Muscle of leg (tissue), 16 donors: ENCODE measurements at places on chromosomes 2 and 18. TPM values are rescaled to one million over a fixed set of nuclear protein-coding genes. Genes with fewer than 3 reads are reported as not detected.

Gene TRIP12
- 144 TPM for polyA plus RNA-seq

Gene CD28
- polyA plus RNA-seq = 5.6 TPM

DNA sequence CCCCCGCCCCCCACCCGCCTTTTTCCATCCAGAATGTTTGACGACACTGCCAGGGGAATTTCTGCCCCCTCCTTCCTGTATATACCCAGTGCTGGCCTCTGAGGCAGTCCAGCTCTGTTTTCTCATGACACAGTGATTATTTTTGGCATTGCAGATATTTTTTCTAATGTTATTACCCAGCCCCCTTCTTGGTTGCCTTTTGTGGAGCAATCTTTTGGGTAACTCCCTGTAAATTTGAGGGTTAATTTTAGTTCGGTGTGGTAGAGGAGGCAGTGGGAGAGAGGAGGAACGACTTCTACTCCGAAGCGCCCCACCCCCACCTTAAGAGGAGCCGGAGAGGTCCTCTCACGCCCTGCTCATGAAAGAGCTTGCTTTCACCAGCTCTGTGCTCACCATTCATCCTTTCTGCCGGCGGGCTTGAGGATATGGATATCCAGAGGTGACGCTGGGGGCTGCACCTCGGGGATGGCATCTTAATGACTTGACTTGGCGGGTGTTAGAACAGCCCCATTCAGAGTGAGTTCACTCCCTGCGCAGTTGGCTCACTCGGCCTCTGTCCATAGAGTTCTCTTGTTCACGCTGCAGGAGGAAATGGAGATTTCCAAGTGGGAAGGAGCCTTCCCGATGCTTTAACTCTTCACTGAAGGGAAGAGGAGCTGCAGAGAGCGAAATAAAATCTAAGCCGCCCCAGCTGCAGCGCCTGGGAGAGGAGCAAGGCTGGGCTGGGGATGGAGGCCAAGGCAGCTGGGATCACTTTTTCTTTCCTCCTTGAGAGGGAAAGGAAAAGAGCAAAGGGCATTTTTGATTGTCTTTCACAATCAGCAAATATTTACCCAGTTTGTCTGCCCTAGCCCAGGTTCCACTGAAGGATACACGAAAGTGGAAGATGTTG, 38.4 kb downstream of the EPAS1 start:
- H3K27ac ChIP-seq = peak overlapping the region; percentile 96
- no peaks in the 10 kb centered on the region for H3K36me3 ChIP-seq
- H3K27me3 ChIP-seq = peaks cover 2% of the 10 kb centered on the region
- peaks cover 78% of the 10 kb centered on the region for H3K4me1 ChIP-seq
- DNase-seq = peak; percentile 96

- no peak overlapping the region for H3K4me3 ChIP-seq
- no peaks in the 10 kb centered on the region for H3K4me1 ChIP-seq
- H3K27ac ChIP-seq = no peak overlapping the region
These were observed 222.6 kb upstream of the CHAC2 start for GRCh38 chr2:53544871-53545558.

DNA sequence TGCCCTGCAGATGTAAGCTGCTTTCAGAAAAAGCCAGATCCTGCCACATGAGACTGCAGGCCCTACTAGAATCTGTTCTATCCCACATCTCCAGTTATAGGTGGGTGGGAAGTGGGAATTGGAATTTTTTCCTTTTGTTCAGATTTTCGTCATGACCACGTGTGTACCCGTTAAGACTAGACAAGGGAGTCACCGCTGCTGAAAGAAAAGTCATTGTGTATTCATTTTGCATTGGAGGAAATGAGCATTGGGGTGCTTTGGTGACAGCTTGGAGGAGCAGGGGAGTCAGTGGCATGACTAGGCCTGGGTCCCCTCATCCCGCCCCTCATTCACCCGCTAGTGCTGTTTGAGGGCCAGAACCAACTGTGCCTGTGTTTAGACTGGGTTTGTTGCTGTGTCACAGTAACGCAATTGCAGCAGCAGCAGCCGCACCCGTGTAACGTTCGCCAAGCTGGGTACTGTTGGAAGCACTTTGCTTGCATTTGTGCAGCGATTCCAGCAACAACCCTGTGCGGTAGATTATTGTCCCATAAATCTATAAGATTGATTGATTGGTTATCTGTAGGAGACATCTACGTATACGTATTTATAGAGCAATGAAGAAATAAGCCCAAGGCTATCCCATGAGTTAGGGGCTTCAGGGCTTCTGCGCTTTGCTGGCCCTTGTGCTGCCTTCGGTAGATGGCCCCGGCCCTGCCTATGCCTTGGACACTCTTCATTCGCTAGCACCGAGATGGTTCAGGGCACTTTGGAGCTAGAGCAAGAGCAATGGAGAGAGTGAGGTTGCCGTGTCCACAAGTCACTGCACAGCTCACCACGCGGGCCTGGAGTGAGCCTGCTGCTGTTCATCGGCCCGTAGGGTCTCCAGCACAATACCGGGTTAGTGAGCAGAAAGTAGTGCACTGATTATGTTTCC, 194.9 kb downstream of the AGAP1 start:
- no peaks in the 10 kb centered on the region for H3K27me3 ChIP-seq
- peaks cover 10% of the 10 kb centered on the region for H3K4me1 ChIP-seq
- no peak overlapping the region for H3K4me3 ChIP-seq
- no peaks in the 10 kb centered on the region for H3K36me3 ChIP-seq
- no peak overlapping the region for H3K27ac ChIP-seq

Gene FKBP1B
- polyA plus RNA-seq = 3.0 TPM

Gene TDRD15
- 0.53 TPM for polyA plus RNA-seq

Gene CCDC74B
- 1.0 TPM for polyA plus RNA-seq

Gene SCN2A
- 0.01 TPM for polyA plus RNA-seq

Gene SDC1
- polyA plus RNA-seq = 17.8 TPM

- peaks cover 2% of the 10 kb centered on the region for H3K27me3 ChIP-seq
- no peak overlapping the region for H3K4me3 ChIP-seq
- H3K27ac ChIP-seq = no peak overlapping the region
- no peaks in the 10 kb centered on the region for H3K36me3 ChIP-seq
- no peak for DNase-seq
These were observed 21.4 kb upstream of the C1QL2 start for GRCh38 chr2:119179991-119180390.

Gene ALPI
- polyA plus RNA-seq = not detected

GRCh38 chr2:112273349-112273748, 2.0 kb upstream of the ZC3H6 start:
- H3K27ac ChIP-seq = no peak overlapping the region
- DNase-seq = no peak
- no peak overlapping the region for H3K4me3 ChIP-seq
- H3K36me3 ChIP-seq = no peaks in the 10 kb centered on the region
- no peaks in the 10 kb centered on the region for H3K27me3 ChIP-seq

Gene GCG
- 12.2 TPM for polyA plus RNA-seq

Gene CPLX4
- not detected for polyA plus RNA-seq

GRCh38 chr2:5230855-5231254, 461.3 kb upstream of the SOX11 start:
- peaks cover 3% of the 10 kb centered on the region for H3K4me1 ChIP-seq
- no peaks in the 10 kb centered on the region for H3K27me3 ChIP-seq
- H3K27ac ChIP-seq = no peak overlapping the region

DNA sequence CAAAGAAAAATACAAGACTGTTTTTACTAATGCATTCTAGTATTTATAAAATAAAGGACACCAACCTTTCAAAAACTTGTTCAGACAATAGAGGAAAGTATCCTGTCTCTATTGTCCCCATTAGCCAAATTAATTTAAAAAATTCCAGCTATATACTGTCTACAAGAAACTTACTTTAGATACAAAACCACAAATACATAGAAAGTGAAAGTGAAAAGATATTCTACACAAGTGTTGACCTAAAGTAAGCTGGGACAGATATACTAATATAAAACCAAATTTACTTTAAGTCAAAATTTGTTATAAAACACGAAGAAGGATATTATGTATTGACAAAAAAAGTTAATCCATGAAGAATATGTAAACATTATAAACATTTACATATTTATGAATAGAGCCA, 893.3 kb upstream of the TMEFF2 start:
- no peaks in the 10 kb centered on the region for H3K27me3 ChIP-seq

GRCh38 chr2:39483534-39483933, 46.4 kb upstream of the MAP4K3 start:
- no peak overlapping the region for H3K4me3 ChIP-seq
- H3K27me3 ChIP-seq = no peaks in the 10 kb centered on the region
- no peaks in the 10 kb centered on the region for H3K36me3 ChIP-seq
- H3K27ac ChIP-seq = no peak overlapping the region

DNA sequence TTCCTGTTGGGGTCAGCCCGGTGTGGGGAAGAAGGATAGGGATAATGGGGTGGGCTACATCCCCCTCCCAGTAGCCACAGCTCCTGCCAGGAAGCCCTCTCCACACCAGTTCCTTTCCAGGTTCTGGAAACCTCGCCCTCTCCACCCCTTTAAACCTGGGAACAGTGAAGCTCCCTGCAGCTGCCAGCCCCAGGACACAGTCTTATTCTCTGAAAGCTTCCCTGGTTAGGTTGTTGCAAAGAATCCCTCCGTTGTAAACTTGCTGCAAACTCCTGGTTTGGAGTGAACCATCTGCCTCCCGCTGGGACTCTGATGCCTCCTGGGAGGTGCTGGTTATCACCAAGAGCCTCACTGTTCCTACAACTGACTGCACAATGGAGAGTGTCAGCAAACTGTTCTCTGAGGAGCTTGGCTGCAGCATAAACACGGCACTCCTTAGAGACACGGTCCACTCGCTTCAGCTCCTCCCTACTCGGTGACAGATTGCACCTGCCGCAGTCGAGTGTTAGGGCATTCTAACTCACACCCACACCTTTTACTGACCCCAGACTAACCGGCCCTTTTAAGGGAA, 261.8 kb upstream of the RAB6C start:
- peaks cover 5% of the 10 kb centered on the region for H3K4me1 ChIP-seq
- no peak overlapping the region for H3K4me3 ChIP-seq
- H3K27ac ChIP-seq = no peak overlapping the region
- no peak for DNase-seq
- no peaks in the 10 kb centered on the region for H3K36me3 ChIP-seq

GRCh38 chr18:10054366-10054765, 140.6 kb downstream of the VAPA start:
- H3K27me3 ChIP-seq = no peaks in the 10 kb centered on the region
- H3K4me1 ChIP-seq = peaks cover 37% of the 10 kb centered on the region
- no peak overlapping the region for H3K4me3 ChIP-seq
- no peak overlapping the region for H3K27ac ChIP-seq

GRCh38 chr2:238320648-238321281, 447 bp downstream of the TRAF3IP1 start:
- H3K27ac ChIP-seq = no peak overlapping the region
- DNase-seq = peak; percentile 16
- H3K27me3 ChIP-seq = peaks cover 3% of the 10 kb centered on the region
- peaks cover 8% of the 10 kb centered on the region for H3K36me3 ChIP-seq
- peak overlapping the region; percentile 49 for H3K4me3 ChIP-seq

Gene SH3RF3
- 4.7 TPM for polyA plus RNA-seq

Gene CYRIA
- polyA plus RNA-seq = 5.2 TPM

- no peak overlapping the region for H3K4me3 ChIP-seq
- H3K27ac ChIP-seq = no peak overlapping the region
- no peak for DNase-seq
- no peaks in the 10 kb centered on the region for H3K4me1 ChIP-seq
- no peaks in the 10 kb centered on the region for H3K36me3 ChIP-seq
- no peaks in the 10 kb centered on the region for H3K27me3 ChIP-seq
These were observed 418.3 kb upstream of the SPRED2 start for GRCh38 chr2:65850695-65851094.

Gene EPB41L3
- 122 TPM for polyA plus RNA-seq

Gene BOLL
- polyA plus RNA-seq = 1.4 TPM

Gene NGEF
- 0.66 TPM for polyA plus RNA-seq

Gene STAT1
- 30.3 TPM for polyA plus RNA-seq

Gene MLPH
- 2.3 TPM for polyA plus RNA-seq

- DNase-seq = no peak
- H3K4me1 ChIP-seq = no peaks in the 10 kb centered on the region
- H3K27me3 ChIP-seq = no peaks in the 10 kb centered on the region
These were observed 360.4 kb upstream of the DSEL start for GRCh38 chr18:67876871-67877270.

DNA sequence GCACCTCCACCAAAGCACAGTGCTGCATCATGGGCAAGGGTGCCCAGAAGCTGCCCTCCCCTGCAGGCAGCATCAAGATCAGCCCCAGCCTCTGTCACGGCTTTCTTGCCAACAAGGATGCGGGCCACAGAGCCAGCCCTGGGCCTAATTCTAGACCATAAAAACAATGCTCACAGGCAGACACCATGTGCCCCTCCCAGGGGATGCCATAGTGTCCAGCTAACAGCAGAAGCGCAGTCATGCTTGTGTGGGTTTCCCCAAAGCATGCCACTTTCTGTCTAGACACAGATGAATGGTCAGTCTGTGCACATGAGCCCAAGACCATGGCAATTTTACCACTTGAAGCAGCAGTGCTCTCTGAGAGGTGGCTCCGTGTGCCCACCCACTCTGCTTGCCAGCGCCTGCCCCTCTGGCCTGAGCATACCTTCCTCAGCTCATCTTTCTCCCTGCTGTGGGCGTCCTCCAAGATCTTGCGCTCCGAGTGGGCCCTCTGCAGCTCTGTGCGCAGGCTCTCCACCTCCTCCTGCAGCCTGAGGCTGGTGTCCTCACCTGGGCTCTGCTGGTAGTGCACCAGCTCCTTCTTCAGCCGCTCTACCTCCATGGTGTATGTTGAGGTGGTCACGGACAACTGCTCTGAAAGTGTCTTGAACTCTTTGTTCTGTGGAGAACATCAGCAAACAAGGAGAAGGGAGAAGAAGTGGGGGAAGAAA, 81.3 kb upstream of the ACAA2 start:
- no peak overlapping the region for H3K4me3 ChIP-seq
- no peak for DNase-seq
- no peaks in the 10 kb centered on the region for H3K4me1 ChIP-seq
- no peaks in the 10 kb centered on the region for H3K36me3 ChIP-seq
- H3K27ac ChIP-seq = no peak overlapping the region

DNA sequence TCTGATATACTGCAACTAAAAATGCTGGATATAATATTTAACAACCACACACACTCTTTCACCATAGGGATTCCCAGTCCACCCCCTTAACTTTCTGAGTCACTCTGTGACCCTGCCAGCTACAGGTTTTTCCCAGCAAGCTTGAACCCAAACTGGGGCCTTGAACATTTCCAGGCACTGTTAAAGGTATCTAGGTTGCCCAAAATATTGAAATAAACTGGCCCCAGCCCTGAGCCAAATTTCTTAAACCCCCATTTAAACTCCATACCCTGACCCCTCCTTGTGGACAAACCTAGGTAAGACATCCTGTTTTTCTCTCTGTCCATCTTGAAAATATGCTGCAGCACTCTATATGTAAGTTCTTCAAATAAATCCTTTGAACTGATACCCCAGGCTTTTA, 19.7 kb upstream of the DCTN1 start:
- H3K4me1 ChIP-seq = no peaks in the 10 kb centered on the region
- DNase-seq = no peak
- H3K4me3 ChIP-seq = no peak overlapping the region
- no peaks in the 10 kb centered on the region for H3K36me3 ChIP-seq
- no peak overlapping the region for H3K27ac ChIP-seq
- H3K27me3 ChIP-seq = peaks cover 2% of the 10 kb centered on the region
